ENCODE measurements at places on chromosomes 2 and 18.

DNA sequence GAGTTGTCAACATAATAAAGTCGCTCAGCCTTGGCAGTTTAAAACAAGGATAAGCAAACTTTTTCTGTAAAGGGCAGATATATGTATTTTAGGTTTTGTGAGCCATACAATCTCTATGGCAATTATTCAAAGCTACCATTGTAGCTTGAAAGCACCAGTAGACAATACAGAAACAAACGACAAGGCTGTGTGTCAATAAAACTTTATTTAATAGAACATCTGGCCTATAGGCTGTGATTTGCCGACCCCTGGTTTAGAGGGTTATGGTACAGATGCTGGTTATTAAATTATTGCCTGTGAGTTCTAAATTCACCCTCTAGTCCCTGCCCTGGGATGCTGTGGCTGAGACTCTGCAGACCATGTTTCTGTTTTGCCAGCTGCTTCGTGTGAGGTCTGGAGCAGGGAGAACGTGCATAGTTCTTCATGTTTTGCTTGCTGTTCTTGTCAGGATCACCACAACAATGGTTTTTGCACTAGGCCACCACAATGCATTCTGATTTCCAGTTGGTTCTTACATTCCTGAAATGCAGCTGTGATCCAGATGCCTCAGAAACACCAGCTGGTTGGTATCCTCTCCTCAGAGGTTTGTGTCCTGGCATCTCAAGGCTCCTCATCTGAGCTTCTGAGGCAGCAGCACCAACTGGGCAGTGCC is 46.6 kb downstream of the ICOS start:
- DNase-seq, result no peak

GRCh38 chr2:26587994-26588393 is 53.2 kb downstream of the CIB4 start:
- DNase-seq, result no peak

- DNase-seq, result no peak
These were observed 42.5 kb downstream of the WDR35 start for GRCh38 chr2:19947184-19947940.

DNA sequence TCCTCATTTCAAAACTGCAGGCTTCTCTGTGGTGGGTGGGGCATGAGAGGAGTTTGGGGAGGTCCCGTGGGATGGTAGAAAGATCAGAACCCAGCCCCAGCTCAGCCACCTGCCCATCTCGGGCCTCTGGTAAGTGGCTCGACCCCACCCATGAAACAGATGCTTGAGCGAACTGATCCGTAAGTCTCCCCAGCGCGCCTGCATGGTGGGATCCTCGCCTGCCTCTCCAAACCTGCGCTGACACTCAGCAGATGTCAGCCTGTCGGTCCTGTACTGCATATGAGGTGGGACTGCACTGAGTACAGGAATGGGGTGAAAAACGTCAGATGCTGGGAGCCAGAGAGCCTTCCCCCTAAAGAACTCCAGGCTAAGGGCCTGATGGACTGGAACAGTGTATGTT is 15.9 kb upstream of the RPL31 start:
- no peak for DNase-seq

DNA sequence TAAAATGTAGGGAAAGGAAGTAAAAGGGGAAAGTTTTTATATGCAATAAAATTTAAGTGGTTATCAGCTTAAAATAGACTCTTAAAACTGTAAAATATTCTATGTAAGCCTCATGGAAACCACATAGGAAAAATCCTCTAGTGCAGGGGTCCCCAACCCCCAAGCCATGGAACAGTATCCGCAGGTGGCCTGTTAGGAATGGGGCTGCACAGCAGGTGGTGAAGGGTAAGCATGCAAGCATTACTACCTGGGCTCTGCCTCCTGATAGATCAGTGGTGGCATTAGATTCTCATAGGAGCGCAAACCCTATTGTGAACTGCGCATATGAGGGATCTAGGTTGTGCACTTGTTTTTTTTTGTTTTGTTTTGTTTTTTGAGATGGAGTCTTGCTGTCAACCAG is 1409.3 kb upstream of the CDH2 start:
- no peak for DNase-seq

DNA sequence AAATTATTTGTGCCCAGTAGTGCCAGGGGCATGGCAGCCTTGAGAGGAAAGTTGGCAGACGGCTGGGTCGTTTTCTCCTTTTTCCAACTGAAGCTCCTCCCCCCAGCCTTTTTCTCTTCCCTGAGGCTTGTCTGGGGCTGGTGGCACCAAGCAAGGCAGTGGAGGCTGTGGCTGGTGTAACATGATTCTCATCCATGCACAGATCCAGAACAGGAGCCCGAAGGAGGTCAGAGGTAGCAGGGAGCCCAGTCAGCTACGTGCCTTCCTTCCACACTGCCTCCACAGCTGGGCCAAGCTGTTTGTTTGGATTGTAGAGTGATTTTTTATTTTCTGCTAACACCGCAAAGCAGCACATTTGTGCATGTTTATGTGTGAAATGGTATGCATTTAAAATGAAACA is 170.3 kb upstream of the MGAT5 start:
- DNase-seq, result no peak

DNA sequence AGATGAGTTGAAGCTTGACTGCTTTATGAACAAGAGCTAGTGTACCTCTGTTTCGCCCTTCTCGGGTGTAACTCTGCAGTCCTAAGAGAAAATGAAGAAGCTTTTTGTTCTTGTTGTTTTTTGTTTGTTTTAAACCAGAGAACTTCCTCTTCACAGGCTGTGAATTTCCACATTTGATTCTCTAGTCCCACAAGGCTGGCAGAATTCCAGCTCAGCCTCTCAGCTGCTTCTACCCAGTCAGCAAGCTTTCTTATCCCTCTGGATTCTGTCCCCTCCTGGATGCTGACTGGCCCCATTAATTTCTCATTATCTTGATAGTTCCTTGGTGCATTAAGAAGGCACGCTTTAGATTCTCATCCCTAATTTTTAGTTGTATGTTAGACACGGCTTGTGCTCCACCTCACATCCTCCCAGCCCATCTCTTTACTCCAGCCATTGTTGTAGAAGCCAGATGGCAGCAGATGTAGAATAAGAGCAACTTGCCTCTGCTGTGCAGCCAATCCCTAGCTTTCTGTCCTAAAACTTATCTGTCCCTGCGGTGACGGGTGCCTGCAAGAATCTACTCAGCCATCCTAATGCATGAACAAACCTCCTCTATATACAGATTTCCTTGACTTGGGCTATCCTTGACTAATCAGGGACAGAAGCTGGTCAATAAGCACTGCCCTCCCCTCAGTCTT is 12.3 kb upstream of the RESP18 start:
- no peak for DNase-seq

DNA sequence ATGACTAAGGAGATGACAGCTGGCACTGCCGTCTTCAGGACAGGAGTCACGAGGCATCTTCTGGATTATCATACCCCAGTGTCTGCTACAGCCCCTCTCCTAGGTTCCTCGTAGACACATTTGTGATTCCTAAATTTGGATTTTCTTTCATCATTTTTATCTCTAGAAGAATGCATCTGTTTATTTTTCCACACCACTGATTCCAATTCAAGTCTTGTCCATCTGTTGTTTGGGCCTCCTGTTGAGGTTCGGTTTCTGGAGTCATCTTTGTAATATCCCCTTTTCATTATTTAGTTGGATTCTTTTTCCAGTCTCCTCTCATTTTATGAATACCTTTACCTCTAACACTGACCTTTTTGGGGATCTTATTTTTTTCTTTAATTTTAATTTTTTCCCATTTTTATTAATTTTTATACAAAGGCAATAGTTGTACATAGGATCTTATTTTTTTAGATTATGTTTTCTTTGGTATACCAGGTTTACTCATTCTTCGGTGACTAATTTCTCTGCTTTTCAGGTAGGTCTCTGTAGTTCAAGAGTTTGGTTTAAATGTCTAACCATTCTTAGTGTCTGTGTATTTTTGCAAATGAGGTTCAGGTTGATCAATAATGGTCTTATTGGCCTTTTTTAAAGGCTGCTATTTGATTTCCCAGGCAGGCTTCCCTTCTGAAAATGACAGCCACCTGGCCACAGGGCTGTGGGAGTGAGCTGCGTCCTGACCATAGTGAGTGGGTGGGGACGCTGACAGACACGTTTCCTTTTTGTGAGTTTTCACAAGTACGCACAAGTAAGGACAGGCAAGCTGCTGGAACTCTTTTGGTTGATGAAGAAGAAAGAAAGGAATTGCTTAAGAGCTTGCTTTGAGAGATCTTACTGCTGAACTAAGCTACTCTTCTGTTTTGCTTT is 34.5 kb downstream of the FARP2 start:
- DNase-seq, result no peak

- no peak for DNase-seq
These were observed 21.1 kb downstream of the METTL8 start for GRCh38 chr2:171412571-171413175.

DNA sequence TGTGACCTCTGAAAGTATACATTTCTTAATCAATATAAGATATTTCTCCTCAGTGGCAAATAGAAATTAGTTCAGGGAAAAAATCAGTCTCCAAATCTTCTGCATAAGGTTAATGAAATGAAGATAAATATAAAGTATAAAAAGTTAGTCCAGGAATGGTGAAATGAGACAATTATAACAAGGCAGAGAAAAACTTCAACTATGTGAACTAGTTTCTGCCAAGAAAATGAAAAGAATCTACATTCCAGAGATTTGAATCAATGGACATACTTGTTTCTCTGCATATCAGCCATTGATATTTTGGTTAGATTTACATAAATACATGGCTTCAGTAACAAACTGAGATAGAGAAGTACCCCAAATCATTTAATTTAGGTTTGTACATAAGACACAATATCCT is 249.0 kb downstream of the EXOC6B start:
- no peak for DNase-seq

GRCh38 chr2:29053223-29053622 is 21.1 kb downstream of the PCARE start:
- no peak for DNase-seq

DNA sequence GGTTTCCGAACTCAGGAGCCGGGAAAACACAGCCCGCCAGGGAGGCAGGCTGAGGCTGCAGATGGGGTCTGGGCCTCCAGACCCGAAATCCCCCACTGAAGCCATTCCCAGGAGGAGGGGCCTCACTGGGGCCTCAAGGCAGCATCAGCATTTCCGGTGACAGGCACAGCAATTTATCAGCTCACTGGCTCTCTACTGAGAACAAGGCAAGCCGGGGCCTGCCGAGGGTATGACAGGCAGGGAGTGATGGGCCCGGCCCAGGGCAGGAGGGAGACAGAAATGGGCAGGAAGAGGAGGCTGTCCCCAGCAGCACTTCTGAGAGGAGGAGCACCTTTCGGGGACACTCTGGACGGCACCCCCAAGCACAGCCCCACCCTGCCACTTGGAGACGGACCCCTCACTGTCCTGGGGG is 12.5 kb downstream of the SDC1 start:
- no peak for DNase-seq

DNA sequence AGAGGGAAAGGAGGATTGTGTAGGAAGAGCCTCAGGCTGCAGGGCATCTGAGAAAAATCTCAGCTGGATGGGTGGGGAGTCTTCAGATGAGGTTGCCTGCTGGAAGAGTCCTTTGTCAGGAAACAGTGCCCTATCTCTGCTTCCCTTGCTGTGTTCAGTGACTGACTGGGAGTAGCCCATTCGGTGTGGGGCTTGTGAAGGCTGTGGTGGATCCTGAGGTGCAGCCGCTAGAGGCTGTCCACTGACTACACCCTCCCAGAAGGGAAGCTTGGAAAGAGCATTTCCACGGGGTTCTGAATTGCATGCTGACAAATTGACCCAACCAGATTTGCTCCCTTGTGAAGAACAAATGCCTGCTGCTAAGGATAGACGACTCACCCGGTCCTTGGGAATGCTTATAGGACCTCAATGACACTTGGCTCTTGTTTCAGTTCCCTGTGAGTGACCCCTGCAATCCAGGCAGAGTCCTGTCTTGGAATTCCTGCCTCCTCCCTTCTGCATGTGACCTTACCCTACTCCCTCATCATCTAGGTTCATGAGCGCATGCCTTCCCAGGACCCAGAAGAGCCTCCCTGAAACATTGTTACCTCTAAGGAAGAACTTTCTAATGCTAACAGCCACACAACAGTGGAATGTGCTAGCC is 109.7 kb upstream of the FAM136A start:
- no peak for DNase-seq

DNA sequence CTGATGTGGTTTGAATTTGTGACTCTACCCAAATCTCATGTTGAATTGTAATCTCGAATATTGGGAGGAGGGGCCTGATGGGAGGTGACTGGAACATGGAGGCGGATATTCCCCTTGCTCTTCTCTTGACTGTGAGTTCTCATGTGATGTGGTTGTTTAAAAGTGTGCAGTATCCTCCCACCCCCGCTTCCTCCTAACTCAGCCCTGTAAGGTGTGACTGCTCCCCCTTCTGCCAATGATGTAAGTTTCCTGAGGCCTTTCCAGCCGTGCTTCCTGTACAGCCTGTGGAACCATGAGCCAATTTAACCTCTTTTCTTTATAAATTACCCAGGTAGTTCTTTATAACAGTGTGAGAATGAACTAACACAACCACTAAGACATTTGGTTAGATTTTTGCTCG is 458.4 kb downstream of the THSD7B start:
- DNase-seq, result no peak

- no peak for DNase-seq
These were observed 93.3 kb downstream of the CTAGE1 start for GRCh38 chr18:22324191-22325131.

- no peak for DNase-seq
These were observed 89.0 kb downstream of the SPRED2 start for GRCh38 chr2:65343386-65343785.

DNA sequence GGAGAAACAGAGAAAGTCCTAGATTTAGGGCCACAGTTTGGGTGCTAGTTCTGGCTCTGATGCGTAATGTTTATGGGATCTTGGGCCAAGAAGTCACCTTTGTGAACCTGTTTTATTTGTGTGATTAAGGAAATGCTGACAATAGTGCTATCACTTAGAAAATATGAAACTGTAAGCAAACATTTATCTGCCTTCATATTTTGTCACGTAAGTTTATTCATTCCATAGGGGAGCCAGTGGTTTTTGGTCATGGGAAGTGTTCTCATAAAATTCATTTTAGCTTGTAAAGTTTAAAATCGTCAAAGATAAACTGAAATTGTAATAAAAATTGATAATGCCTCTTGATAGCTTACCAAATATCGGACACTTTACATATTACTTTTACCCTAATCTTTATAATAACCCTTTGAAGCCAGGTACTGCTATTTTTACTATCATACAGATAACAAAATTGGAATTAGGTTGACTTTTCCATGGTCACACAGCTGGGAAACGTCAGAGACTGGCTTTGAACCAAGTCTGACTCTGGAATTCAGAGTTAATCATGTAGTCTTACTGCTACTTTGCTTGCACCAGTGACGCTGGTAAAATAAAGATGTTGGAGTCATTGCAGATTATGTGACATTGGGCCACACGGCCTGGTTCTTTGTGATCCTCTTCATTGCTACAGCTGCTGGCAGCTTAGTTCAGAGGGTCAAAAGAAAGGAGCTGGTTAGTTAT is 99.7 kb downstream of the ICA1L start:
- DNase-seq, result no peak

GRCh38 chr18:78970774-78971333 is 8.8 kb upstream of the SALL3 start:
- no peak for DNase-seq
